ENCODE measurements at places on chromosomes 16 and 17.
A peak's percentile ranks its signal among the peaks of the same experiment; 100 is the strongest.

DNA sequence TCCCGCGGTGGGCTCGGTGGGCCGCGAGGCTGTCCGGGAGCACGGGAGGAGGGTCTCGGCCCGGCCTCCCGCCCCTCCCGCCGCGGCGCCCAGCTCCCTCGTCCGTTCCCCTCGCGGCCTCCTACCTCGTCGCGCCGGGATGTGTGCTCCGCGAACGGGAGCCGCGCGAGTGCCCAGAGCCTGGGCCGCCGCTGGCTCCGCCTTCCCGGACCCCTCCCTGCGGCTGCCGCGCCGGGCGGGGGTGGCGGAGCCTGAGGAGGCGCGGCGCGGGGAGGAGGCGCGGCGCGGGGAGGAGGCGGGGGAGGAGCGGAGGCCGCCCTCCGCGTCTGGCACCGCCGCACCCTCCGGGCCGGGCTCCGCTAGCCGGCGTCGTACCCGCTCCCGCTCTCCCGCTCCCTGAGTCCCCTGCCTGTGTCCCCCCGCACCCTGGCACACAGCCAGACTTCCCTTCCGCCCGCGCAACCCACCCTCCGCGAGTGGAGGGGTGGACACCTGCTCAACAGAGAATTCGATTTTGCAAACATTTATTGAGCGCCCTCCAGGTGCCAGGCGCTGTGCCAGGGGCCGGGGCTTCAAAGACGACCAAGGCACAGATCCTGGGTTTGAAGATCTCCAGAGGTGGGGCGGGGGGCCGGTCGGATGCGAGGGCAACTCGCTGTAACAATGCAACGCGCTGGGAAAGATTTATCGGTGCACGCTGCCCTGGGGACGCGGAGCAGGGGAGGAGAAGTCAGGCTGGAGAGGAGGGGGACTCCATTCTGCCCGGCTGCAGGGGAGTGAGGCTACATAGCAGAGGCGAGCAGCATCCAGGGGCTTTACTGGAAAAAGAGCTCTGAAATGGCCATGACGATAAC is at the start of gene MPP3:
MPP3 (minus strand) TSS at position 171 of the 854 bp plus-strand sequence. CDS start 1,240 bp downstream, outside the sequence.
- no peak for DNase-seq

- no peak for DNase-seq
These were observed 141.3 kb downstream of the HS3ST3A1 start for GRCh38 chr17:13460261-13461000.

DNA sequence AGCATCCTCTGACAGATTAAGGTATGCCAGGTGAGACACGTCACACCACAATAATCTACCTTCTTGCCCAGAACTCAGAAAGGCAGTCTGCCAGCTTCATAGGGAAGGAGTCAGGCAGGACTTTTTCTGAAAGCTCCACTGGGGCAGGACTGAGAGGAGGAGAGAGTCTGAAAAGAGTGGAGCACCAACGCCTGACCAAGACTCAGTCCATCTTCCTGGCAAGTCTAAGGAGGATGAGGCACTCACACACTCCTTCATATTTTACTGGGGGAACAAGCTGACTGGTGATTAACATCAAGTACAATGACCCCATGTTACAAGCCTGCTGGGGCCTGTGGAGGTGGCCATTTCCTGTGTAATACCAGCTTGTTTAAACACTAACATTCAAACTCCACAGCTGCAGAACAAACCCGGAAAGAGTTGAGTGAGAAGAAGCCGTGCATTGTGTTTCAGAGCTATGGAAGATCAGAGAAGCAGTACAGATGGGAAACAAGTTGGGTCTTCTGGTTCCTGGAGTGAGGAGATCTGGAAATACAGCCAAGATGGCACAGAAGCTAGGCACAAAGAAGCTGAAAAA is 122.4 kb downstream of the HIC1 start:
- DNase-seq: no peak

GRCh38 chr16:3458278-3458851 is 14.9 kb downstream of the NAA60 start:
- DNase-seq: no peak

DNA sequence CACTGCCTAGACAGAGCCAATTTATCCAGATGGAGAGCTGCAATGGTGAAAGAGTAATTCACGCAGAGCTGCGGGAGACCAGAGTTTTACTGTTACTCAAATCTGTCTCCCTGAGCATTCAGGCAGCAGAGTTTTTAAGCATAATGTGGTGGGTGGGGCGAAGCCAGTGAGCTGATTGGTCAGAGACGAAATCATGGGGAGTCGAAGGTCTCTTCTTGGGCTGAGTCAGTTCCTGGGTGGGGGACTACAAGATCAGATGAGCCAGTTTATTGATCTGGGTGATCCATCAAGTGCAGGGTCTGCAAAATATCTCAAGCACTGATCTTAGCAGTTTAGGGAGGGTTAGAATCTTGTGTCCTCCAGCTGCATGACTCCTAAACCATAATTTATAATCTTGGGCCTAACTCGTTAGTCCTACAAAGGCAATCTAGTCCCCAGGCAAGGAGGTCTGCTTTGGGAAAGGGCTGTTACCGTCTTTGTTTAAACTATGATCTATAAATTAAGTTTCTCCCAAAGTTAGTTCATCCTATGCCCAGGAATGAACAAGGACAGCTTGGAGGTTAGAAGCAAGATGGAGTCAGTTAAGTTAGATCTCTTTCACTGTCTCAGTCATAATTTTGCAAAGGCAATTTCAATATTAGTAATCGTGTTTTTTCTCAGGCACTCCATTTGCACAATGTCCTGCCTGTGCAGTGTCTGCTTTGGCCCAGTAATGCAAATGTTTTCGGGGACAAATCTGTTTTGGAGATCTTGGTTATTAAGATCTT is 27.0 kb downstream of the PIGL start:
- DNase-seq: no peak

DNA sequence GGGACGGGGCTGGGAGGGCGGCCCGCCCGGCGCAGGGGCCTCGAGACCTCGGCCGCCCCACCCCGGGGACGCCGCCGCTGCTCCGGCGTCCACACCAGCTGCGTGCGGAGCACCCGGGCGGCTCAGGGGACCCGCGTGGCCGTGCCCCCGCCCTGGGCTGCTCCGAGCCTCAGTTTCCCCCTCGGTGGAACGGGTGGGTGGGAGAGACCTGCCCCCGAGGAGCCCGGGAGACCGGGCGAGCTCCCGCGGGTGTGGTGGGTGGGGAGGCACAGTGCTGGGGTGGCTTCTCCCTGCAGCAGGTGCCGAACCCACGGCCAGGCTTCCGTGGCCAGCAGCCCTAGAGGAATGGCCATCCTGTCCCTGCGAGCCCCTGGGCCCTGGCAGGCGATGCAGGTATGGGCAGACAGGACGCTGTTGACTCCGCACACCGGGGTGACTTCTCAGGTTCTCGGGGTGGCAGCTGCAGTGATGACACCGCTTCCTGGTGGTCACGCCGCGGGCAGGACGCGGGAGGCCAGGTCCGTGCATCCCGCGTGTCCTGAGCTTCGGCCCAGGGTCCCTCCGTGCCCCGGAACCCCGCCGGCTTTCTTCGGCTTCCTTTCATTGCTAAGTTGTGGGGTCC is 677 bp downstream of the DEF8 start:
- DNase-seq: no peak

GRCh38 chr16:89909777-89910716 is 8.6 kb upstream of the MC1R start:
- peak; percentile 49 for DNase-seq
